ENCODE measurements at places on chromosomes 5 and 9. TPM values are rescaled to one million over a fixed set of nuclear protein-coding genes. Genes with fewer than 3 reads are reported as not detected.

Gene FBP2
- not detected for total RNA-seq

Gene SPATA31C1
- 0.13 TPM for total RNA-seq

Gene PCDHGA6
- total RNA-seq: 5.6 TPM

Gene KCNMB1
- total RNA-seq: not detected

Gene SLC34A3
- not detected for total RNA-seq

Gene DOK3
- 1.1 TPM for total RNA-seq

Gene PCDH12
- total RNA-seq: not detected

Gene ZNF883
- total RNA-seq: 2.4 TPM

Gene MLANA
- not detected for total RNA-seq

Gene RPL35
- total RNA-seq: 2,246 TPM

Gene FAM193B
- total RNA-seq: 21.3 TPM

Measured in mesangial cell (primary cell).